ENCODE measurements at places on chromosomes 3 and 15.

- DNase-seq = peak; percentile 28
- peak overlapping the region; percentile 78 for H3K4me3 ChIP-seq
- no peaks in the 10 kb centered on the region for H3K27me3 ChIP-seq
Observed at GRCh38 chr3:9951126-9951525, 1.1 kb downstream of the PRRT3 start.

DNA sequence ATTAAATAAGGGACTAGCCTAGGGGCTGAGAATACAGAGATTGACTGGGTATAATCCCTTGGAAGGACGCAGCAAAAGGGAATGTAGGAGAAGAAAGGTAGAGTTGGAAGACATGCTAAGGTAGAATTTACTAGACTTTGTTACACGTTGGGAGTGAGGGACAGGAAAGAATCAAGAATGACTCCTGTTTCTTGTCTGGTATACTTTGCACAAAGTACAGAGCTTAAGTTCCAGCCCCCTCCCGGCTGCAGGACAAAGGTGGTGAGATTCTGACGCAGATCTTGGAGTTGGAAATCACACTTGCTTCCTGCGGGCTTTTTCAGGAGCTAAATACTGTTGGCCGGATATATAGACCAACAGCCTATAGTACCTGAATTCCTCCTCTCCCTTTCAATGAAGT lies 895 bp downstream of the HYKK start:
- no peak overlapping the region for H3K27ac ChIP-seq
- H3K36me3 ChIP-seq = no peaks in the 10 kb centered on the region
- peaks cover 11% of the 10 kb centered on the region for H3K27me3 ChIP-seq
- H3K4me1 ChIP-seq = peaks cover 22% of the 10 kb centered on the region
- peak overlapping the region; percentile 77 for H3K4me3 ChIP-seq

DNA sequence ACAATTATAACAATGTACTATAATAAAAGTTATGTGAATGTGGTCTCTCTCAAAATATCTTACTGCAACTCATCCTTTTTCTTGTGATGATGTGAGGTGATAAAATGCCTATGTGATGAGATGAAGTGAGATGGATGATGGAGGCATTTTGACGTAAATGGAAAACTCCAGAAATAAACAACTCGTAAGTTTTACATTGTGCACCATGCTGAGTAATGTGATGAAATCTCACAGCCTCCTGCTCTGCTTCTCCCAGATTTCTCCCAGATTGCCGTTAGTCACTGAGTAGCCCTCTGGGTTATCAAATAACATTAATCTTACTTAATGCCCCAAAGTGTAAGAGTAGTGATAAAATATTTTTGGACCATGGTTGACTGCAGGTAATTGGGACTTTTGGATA lies 64.8 kb upstream of the SLCO2A1 start:
- no peak overlapping the region for H3K4me3 ChIP-seq
- no peaks in the 10 kb centered on the region for H3K36me3 ChIP-seq
- H3K27ac ChIP-seq = no peak overlapping the region
- H3K27me3 ChIP-seq = peaks cover 6% of the 10 kb centered on the region
- DNase-seq = no peak
- peaks cover 6% of the 10 kb centered on the region for H3K4me1 ChIP-seq

- H3K36me3 ChIP-seq = no peaks in the 10 kb centered on the region
- no peaks in the 10 kb centered on the region for H3K27me3 ChIP-seq
- no peak for DNase-seq
- no peak overlapping the region for H3K27ac ChIP-seq
- no peak overlapping the region for H3K4me3 ChIP-seq
Observed at GRCh38 chr15:53580366-53580765, 179.1 kb downstream of the WDR72 start.

- H3K27me3 ChIP-seq = no peaks in the 10 kb centered on the region
- no peak overlapping the region for H3K4me3 ChIP-seq
- H3K36me3 ChIP-seq = no peaks in the 10 kb centered on the region
- peaks cover 10% of the 10 kb centered on the region for H3K4me1 ChIP-seq
Observed at GRCh38 chr3:127072221-127072771, 89.4 kb downstream of the PLXNA1 start.

DNA sequence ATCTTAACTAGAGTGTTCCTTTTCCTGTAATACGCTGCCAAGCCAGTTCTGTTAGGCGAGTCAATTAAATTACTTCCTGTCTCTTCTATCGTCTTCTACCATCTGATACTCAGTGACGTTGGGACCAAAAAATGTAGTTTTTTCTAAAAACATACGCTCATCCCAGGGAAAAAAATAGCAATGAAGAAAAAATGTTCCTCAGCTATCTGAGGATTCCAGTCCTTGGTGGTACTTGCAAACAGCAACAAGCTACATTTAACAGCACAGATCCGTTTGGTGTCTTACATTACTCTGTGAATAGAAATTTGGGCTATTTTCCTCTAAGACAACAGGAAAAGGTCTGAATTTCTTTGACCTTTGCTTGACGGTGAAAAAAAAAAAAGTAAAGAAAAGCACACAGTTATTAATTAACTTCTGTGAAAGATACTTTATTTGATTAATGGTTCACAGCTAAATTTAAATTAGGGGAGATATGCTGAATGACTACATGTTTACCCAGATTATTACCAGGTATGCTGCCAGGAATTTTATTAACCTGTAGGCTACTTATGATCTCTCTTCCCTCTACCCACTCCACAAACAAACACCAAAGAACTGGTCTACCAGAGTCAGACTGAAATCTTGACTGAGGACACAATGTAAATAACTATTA lies 254.4 kb upstream of the ZPLD1 start:
- H3K4me1 ChIP-seq = peaks cover 3% of the 10 kb centered on the region
- no peak for DNase-seq
- no peaks in the 10 kb centered on the region for H3K27me3 ChIP-seq
- H3K4me3 ChIP-seq = no peak overlapping the region

DNA sequence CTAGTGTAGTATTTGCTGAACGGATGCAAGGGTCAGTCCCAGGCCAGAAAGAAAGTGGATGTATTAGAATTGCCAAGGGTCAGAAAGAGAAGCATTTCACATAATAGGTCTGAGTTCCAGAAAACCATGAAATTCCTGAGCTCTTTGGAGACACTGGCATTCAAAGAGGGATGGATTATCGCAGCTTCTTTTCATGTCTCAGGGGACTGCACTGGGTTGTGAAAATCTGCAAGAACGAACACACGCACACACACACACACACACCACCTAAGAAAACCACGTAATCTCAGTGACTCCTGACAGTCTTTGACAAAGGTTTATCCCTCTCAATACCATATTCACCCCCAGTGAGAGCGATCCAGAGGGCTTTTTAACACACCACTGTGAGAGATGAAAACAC lies 57.9 kb downstream of the TIPARP start:
- no peaks in the 10 kb centered on the region for H3K36me3 ChIP-seq
- H3K27ac ChIP-seq = no peak overlapping the region
- H3K4me1 ChIP-seq = peaks cover 11% of the 10 kb centered on the region

GRCh38 chr3:280681-281080 lies 84.1 kb downstream of the CHL1 start:
- no peaks in the 10 kb centered on the region for H3K27me3 ChIP-seq
- H3K36me3 ChIP-seq = no peaks in the 10 kb centered on the region
- DNase-seq = no peak
- no peak overlapping the region for H3K4me3 ChIP-seq

GRCh38 chr3:4748701-4749378 lies 230.4 kb upstream of the BHLHE40 start:
- H3K4me1 ChIP-seq = peaks cover 66% of the 10 kb centered on the region
- no peak overlapping the region for H3K4me3 ChIP-seq
- H3K36me3 ChIP-seq = peaks cover 74% of the 10 kb centered on the region
- DNase-seq = no peak
- no peak overlapping the region for H3K27ac ChIP-seq

DNA sequence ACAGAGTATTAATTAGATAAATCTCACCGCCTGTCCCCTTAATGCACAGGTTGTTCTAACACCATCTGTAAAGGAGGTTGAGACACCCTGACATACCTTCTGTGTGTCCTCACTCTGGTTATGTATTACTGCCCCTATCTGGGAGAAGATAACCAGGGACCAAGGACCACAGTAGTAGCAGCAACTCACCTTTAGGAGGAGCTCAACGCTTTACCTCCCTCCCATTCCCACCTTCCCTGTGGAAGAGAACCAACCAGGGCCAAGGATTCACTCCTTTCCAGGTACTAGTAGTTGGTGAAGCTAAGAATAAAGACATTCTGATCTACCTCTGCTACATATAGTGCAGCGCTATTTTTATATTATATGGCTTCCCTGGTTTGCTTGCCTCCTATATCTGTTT lies 232.6 kb downstream of the MEX3B start:
- H3K36me3 ChIP-seq = no peaks in the 10 kb centered on the region
- no peak for DNase-seq
- peaks cover 8% of the 10 kb centered on the region for H3K27me3 ChIP-seq
- H3K4me1 ChIP-seq = no peaks in the 10 kb centered on the region
- no peak overlapping the region for H3K27ac ChIP-seq

- H3K4me1 ChIP-seq = no peaks in the 10 kb centered on the region
- no peaks in the 10 kb centered on the region for H3K27me3 ChIP-seq
- H3K27ac ChIP-seq = no peak overlapping the region
- H3K36me3 ChIP-seq = no peaks in the 10 kb centered on the region
- no peak for DNase-seq
Observed at GRCh38 chr3:131348911-131349310, 32.7 kb upstream of the NUDT16 start.

DNA sequence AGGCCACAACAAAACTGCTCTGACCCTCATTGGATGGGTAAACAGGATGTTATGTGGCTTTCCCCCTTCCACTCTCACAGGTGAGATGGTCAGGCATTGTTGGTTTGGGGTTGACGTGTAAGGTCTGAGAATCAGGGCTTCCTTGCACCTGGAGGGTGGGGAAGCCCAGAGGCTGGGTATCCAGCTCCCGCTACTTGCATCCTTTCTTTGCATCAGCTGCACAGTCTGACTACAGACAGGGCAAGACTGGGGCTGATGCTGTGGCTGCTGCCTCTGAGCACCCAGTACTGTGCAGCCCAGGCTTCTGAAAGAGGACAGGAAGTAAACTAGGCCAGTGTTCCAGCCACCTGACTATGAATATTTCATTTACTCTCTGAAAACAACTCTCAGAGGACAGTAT lies 58.0 kb upstream of the ATP2B2 start:
- DNase-seq = no peak
- H3K4me1 ChIP-seq = no peaks in the 10 kb centered on the region
- H3K27ac ChIP-seq = no peak overlapping the region
- peaks cover 32% of the 10 kb centered on the region for H3K27me3 ChIP-seq
- no peaks in the 10 kb centered on the region for H3K36me3 ChIP-seq

GRCh38 chr3:46411271-46411670 lies 4.2 kb downstream of the CCRL2 start:
- H3K36me3 ChIP-seq = peaks cover 27% of the 10 kb centered on the region
- DNase-seq = no peak
- H3K4me1 ChIP-seq = peaks cover 53% of the 10 kb centered on the region
- H3K4me3 ChIP-seq = no peak overlapping the region
- H3K27ac ChIP-seq = no peak overlapping the region

GRCh38 chr15:79290642-79291275 lies 8.2 kb downstream of the ANKRD34C start:
- H3K36me3 ChIP-seq = no peaks in the 10 kb centered on the region
- peaks cover 9% of the 10 kb centered on the region for H3K27me3 ChIP-seq
- H3K27ac ChIP-seq = no peak overlapping the region
- peaks cover 4% of the 10 kb centered on the region for H3K4me1 ChIP-seq
- H3K4me3 ChIP-seq = no peak overlapping the region
- DNase-seq = no peak

- peaks cover 25% of the 10 kb centered on the region for H3K27me3 ChIP-seq
- no peaks in the 10 kb centered on the region for H3K36me3 ChIP-seq
- no peak overlapping the region for H3K4me3 ChIP-seq
- no peak overlapping the region for H3K27ac ChIP-seq
- peaks cover 3% of the 10 kb centered on the region for H3K4me1 ChIP-seq
- DNase-seq = no peak
Observed at GRCh38 chr3:57135964-57136719, 29.0 kb downstream of the IL17RD start.

DNA sequence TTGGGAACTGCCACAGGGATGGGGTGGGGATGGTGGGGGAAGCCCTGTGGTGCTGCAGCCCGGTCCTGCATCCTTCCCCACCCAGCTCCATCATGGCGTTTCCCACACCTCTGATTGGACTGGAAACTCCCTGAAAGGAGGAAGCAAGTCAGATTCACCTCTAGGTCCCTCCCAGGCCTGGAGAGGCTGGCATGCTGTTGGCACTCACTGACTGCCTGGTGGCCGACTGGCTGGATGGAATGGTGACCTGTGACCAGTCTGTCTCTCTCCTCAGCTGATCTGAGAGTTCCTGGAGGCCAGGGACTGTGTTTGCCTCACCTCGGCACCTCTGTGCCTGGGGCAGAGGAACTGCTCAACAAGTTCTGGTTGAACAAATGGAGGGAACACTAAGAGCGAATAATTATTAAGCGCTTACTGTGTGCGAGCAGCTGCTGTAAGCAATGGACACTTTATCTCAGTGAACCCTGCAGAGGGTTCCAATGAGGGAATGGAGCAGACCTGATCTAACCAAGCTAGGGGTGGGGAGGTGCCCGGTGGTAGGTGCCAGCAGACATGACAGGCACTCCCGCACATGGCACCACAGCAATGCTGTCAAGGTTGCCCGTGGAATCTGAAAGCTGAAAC lies 3.5 kb upstream of the HHATL start:
- DNase-seq = no peak
- H3K4me3 ChIP-seq = no peak overlapping the region
- no peak overlapping the region for H3K27ac ChIP-seq
- H3K4me1 ChIP-seq = peaks cover 5% of the 10 kb centered on the region
- H3K36me3 ChIP-seq = no peaks in the 10 kb centered on the region

DNA sequence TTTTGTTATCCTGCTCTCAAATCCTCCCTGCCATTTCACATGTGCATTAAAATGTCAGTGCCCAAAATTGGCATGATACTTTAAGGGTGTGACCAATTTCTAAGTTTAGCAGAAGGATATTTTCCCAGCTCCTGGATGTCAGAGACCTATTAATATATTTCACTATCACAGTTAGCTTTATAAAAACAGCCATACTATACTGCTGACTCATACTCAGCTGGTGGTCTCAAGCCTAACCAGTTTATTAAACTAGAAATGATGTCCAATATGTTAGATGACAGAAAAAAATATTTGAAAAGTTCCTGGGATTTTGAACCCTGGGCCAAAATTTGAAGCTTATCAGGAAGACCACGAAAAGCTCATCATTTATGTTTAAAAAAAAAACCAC lies 60.9 kb upstream of the ZNF280D start:
- no peaks in the 10 kb centered on the region for H3K4me1 ChIP-seq
- no peaks in the 10 kb centered on the region for H3K36me3 ChIP-seq
- H3K27ac ChIP-seq = no peak overlapping the region
- no peak for DNase-seq

DNA sequence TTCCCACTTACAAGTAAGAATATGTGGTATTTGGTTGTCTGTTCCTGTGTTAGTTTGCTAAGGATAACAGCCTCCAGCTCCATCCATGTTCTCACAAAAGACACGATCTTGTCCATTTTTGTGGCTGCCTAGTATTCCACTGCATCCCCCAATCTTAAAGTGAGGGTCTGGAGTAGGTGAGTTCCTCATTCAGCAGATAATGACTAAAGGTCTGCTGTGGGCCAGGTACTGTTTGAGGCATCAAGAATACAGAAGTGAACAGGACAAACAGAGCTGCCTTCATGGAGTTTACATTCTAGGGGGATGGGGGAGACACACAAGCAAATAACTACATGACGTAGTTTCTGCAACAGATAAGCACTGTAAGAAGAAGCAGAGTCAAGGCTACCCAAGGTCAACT lies 24.3 kb downstream of the MKRN2OS start:
- DNase-seq = no peak
- no peaks in the 10 kb centered on the region for H3K27me3 ChIP-seq
- H3K4me3 ChIP-seq = no peak overlapping the region
- H3K27ac ChIP-seq = no peak overlapping the region
